ENCODE measurements at places on chromosomes 4 and X.

DNA sequence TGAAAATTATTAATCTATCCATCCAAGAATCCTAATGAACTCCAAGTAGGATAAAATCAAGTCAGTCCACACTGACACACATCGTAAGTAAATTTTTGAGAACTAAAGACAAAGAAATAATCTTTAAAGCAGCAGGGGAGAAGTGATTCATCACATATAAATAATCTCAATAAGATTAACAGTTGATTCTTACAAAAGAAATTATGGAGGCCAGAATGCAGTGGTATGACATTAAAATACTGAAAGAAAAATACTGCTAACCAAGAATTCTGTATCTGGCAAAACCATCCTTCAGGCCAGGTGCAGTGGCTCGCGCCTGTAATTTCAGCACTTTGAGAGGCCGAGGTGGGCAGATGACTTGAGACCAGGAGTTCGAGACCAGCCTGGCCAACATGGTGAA is 96.1 kb upstream of the SH3RF1 start:
- no peak for DNase-seq

GRCh38 chrX:50716706-50717105 is 97.3 kb downstream of the SHROOM4 start:
- DNase-seq, result no peak

DNA sequence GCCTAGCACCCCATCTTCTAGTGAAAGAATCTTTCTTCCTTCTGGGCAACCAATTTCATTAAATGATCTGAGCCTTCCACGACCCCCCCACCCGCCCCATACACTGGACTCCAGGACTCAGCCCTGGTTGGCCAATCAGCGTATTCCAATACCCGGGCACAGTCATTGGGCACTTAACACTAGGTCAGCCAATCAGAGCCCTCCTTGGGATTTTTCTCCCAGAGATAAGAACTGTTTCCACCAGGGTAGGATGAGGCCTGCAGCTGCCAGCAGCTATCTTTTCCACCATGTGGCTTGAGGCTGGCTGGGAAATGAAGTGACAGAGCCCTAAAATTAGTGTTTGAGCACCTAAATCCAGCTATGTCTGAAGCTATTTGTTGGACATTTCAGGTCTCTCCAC is 418.8 kb downstream of the BCOR start:
- DNase-seq, result no peak

GRCh38 chr4:2415881-2416563 is 2.4 kb downstream of the ZFYVE28 start:
- no peak for DNase-seq

DNA sequence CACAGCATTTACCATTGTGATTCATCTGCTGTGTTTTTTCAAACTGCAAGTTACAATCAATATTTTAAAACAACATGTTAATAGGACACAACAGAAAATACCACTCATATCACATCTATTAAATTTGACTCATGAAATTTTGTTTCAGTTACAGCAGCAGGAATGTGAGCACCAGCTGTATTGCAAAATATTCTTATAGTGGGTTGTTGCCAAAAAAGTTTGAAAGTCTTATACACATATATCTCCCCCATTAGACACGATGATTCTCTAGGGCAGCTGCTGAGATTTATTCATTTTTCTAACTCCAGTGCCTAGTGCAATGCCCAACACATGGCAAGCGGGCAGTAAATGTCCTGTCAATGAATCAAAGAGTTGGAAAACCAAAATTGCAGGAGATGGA is 26.6 kb upstream of the NKX3-2 start:
- no peak for DNase-seq

DNA sequence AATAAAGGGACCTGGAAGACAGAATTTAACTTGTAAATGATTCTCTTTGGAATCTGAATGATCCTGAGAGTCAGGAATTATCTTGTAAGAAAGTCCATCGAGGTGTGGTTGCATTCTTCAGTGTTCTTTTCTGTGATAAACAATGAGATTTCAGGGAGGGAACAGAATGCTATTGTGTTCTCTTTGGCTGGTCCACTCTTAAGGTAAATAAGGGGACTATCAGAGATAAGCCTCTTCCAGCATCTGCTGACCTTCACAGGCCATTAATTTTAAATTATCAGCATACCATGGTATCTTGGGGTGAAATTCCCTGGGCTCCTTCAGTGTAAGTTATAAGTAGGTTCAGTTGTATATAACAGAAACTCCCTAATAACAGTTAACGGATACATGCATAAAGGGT is 107.1 kb upstream of the ARHGAP24 start:
- no peak for DNase-seq

DNA sequence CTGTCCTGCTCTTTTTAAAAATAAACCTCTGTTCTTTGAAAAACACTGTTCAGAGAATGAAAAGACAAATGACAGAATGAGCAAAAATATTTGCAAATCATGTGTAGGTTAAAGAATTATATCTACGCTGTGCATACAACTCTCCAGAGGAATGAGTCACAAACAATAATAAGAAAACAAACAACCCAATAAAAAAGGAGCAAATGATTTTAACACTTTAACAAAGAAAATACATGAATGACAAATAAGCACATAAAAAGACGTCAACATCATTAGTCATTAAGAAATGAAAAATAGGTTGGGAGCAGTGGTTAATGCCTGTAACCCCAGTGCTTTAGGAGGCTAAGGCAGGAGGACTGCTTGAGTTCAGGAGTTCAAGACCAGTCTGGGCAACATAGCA is 21.1 kb upstream of the LRCH2 start:
- DNase-seq, result no peak
